ENCODE measurements at places on chromosomes 6 and 20.

- no peak for DNase-seq
These were observed 37.4 kb downstream of the HIVEP2 start for GRCh38 chr6:142907544-142907943.

- no peak for DNase-seq
These were observed 12.8 kb downstream of the ZDHHC14 start for GRCh38 chr6:157393669-157394327.

DNA sequence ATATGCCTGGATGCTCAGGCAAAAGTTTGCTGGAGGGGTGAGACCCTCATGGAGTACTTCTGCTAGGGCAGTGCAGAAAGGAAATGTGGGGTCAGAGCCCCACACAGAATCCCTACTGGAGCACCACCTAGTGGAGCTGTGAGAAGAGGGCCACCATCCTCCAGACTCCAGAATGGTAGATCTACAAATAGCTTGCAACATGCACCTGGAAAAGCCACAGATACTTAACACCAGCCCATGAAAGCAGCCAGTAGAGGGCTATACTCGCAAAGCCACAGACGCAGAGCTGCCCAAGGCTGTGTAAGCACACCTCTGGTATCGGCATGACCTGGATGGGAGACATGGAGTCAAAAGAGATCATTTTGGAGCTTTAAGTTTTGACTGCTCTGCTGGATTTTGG is 60.7 kb upstream of the GJE1 start:
- no peak for DNase-seq

GRCh38 chr20:57414867-57415592 is 23.8 kb downstream of the RBM38 start:
- DNase-seq: no peak

GRCh38 chr20:1664911-1665310 is 7.3 kb upstream of the SIRPG start:
- no peak for DNase-seq

GRCh38 chr6:93968126-93968525 is 548.8 kb upstream of the EPHA7 start:
- DNase-seq: no peak

DNA sequence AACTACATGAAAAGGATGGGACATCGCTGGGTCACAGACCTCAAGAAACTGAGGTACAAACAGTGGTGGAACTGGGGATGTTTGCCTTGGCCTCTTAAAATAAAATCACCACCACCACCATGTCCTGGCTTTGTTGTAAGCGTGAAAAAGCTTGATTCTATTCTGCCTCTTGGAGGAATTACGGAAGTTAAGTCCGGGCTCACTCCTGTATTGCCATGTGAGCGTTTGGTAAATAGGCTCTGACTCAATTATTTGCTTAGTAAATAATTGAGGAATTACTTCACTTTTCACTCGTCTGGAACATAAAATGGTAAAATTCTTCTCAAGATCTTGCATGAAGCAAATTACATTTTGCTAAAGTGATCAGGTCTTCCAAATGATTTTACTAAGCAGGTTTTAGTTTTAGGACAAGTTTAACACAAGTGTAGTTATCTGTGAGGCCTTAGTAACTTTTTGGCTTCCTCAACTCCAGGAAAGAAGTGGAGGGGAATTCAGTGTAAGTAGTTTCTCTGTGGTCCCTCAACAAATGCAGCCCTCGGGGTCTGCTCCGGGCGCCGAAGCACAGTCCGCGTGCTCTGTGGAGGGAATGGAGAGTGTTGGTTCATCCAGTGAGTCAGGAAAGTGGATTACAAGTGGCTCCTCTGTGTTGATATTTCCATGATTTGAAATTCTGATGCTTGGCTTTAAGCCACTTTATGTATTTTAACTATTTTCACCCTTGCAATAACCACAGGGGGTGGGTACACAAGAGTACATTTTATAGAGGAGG is 23.8 kb downstream of the IYD start:
- no peak for DNase-seq

- DNase-seq: no peak
These were observed 12.2 kb downstream of the SNAP91 start for GRCh38 chr6:83696674-83697073.

DNA sequence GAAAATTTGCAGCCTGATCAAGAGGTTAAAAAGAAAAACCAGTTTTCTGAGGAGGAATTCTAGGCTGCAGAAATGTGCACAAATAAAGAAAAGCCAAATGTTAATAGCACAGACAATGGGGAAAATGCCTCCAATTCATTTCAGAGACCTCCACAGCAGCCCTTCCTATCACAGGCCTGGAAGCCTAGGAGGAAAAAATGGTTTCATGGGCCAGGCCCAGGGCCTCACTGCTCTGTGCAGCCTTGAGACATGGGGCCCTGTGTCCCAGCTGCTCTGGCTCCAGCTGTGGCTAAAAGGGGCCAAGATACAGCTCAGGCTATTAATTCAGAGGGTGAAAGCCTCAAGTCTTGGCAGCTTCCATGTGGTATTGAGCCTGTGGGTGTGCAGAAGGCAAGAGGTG is 18.9 kb downstream of the AHI1 start:
- DNase-seq: no peak

GRCh38 chr20:49752201-49752903 is 38.7 kb upstream of the B4GALT5 start:
- DNase-seq: no peak

DNA sequence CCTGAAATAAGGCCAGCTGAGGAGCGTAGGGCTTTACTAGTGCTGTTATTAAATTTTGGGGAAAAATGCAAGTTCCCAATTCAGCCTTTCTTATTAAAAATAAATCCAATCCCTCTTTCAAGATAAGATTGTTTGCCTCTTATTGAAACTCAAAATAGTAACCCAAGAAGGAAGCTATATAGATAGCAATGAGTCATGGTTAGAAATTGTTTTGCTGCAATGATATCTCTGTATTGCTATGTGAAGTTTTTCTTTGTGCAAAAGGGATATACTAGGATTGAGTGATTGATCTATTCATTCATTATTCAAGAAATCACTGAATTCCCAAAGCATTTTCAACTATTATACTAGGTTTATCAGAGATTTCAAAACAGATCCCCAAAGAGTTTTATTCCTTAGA is 93.0 kb upstream of the HDAC2 start:
- no peak for DNase-seq

DNA sequence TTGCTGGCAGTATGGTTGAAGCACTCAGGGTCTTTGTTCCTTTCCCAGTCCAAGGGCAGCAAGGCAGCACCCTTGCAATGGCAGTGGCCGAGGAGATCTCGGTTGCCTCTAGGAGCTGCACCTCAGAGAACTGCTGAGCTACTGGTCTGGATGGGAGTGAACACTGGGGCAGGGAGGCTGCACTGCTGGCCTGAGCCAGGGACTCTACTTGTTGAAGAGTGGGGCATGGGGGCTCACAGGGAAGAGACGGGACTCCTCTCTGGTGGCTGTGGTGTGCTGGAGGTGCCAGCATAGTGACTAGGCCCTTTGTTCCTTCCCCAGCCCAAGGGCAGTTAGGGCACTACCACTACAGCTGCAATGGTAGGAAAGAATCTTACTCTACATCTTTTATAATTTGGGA is 203.0 kb downstream of the ZDHHC14 start:
- DNase-seq: no peak

DNA sequence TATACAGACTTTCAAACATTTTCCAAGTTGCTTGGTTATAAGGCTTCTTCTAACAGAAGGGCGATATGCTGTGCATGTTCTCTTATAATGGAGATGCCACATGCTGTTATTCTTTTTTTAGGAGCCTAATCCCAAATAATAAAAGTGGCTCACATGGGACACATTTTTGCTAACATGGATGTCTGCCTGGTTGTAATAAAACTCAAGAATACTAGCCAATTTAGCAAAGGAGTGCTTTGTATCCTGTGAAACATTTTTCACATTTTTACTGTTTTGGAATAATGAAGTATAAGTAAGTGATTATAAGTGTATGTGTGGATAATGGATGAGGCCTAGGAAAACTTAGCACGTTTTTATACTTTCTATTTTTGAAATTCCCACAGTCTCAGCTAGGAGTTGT is 312.2 kb downstream of the LAMA2 start:
- no peak for DNase-seq

DNA sequence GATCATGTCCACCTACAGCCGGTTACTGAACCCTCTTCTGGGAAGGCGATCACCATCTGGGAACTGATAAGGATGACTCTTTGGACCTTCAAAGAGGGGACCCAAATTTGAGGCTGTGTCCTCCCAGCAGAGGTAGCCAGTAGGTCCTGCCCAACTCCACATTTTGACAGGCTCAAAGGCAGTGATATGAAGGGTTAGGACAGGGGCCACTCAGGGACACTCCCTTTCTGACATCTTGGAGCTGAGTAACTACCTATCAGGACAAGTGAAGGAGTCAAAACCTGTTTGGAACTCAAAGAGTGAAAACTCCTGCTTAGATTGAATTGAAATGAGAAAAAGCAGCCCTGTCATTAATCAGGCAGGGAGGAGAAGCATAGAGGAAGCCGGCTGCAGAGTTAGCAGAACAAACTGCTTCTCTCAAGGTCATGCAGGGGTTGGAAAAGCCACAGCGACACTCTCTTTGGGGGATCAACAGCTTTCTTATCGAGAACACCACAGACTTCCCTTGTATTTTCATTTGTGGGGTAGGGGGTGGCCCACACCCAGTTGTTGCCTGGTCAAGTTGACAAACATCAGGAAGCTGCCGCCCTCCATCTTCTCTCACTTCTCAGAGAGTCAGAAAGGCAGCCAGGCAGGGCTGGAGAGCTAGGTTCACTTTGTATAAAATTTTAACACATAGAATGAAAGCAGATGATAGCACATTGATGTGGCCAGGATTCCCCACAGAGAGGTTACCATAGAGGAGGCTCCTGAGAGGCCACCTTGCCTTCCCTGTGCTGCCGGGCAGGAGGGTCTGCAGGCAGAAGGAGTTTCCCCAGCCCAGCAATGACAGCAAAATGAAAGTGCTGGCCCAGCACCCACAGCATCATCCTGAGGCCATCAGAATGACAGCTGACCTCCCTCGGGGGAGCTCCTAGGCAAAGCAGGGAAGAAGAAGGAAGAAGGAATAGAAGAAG is 47.6 kb downstream of the AGPAT4 start:
- DNase-seq: peak; percentile 13

- DNase-seq: no peak
These were observed 126.8 kb upstream of the TNFAIP3 start for GRCh38 chr6:137740091-137740755.

- no peak for DNase-seq
These were observed 955.6 kb downstream of the TBC1D32 start for GRCh38 chr6:120378582-120379220.

GRCh38 chr20:13017883-13018535 is 9.2 kb downstream of the SPTLC3 start:
- no peak for DNase-seq

DNA sequence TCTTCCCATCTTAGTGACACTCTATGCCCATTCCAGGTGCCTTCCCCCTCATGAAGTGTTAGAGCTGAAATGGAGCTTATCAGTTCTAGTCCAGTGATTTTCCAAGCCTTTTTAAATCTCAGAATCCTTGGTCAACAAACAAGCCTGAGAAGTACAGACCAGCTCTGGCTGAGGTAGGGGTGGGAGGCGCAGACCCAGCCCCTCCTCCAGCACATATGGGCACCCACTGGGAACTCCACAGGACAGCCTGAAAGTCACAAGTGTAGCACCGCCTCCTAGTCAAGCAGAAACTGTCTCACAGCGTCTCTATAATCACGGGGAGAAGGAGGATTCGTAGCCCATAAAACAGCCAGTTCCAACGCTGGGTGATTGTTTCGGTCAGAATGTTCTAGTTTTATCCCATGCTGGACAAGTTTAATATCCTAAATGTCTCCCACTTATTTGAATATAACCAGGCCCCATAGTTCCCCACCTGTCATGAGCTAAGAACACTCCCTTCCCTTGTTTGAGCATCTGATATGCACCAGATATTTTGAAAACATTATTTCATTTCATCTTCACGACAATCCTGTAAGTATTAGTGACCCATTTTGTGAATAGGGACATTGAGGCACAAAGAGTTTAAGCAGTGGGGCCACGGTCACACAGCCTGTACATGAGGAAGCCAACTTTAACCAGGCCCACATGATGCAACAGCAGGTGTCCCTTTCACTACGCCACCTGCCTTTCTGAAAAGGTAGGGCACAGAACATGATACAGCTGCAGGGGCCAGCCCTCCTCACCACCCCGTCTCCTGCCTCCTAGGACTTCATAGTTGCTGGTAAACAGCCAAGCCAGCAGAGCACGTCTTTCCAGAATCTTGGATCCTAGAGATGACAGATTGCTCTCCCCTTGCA is 40.1 kb downstream of the TRAF3IP2 start:
- DNase-seq: no peak

- DNase-seq: no peak
These were observed 84.1 kb upstream of the SIRPA start for GRCh38 chr20:1810926-1811620.

DNA sequence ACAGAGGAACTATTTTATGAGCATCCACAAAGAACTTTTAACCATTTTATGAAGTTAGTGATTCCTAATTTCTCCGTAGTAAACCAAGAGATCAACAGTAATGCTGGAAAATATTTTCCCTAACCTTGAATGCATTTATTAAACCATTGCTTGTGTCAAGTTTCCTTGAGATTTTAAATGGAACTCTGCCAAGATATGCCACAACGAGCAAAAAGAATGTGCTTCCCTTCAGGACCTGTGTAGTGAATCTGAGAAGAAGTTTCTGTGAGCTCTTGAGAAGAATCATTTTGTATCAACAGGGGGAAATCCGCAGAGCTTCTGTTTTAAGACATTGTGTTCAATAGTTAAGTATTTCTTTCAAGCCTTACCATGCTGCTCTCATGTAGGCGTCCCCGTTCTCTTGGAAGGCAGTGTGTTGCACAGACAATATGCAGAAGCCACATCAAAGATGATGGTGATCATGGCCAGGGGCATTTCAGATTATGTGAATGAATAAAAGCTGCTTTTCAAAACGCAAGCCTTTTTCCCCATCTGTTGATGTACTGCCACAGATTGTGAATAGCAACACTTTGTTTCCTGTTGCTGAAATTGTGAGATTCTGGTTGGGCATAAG is 439.8 kb downstream of the BMP2 start:
- DNase-seq: no peak

- DNase-seq: no peak
These were observed 302.8 kb upstream of the JARID2 start for GRCh38 chr6:14943116-14943515.

- no peak for DNase-seq
These were observed 122.6 kb downstream of the PRND start for GRCh38 chr20:4844325-4844724.

DNA sequence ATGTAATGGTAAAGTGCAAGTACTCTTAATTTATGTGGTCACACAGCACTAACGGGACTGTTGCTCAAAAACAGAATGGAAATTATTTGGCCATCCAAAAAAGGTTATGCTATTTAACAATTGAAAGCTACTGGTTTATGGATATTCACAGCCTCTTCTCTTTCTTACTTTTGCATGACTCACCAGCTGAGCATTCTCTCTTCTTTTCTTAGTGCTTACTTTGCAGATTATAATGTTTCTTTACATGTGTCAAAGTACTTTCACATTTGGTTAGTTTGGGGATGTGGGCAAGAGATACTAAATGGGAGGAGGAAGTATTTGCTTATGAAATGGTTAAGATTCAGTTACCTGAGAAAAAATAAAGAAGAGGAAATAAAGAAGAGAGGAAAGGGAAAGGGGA is 610.5 kb downstream of the HTR1B start:
- DNase-seq: no peak

Measured in bone marrow (tissue), 2 donors.